Globus pallidus (tissue), 1 donor: ENCODE measurements at places on chromosomes 1 and 21.

DNA sequence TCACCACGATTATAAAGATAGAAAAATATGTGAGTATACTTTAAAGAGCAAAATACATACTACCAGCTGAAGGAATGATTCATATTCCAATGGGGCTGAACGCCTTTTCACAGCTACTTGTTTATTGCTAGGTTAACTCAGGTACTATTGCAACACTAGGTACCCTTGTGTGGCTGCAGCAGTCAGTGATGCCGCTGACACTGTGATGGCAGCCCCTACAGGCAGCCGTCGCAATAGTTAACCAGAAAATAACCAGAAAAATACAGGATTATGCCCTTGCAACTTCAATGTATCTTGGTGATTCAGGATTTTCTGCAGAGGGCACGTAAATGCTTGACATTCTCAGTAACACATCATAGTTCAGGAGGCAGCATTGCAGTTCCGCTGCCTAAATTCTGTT, 1.6 kb upstream of the MARK1 start:
- no peak for DNase-seq

DNA sequence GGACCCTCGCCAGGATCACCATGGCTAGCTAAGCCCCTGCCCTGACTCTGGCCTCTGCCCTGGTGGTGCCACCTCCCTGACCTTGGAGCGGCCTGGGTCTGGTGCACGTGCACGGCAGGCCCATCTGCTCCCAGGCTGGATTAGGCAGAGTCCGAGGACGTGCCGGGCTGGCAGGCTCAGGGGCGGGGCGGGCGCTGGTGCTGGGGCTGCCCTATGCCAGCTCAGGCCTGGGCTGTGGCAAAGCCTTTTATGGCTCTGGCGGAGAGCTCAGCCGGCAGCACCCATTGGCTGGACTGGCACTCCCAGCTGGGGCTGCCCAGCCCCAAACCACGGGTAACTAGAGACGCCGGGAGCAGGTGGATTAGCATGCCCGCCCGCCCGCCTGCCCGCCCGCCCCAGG, 17.1 kb upstream of the EDN2 start:
- DNase-seq = no peak

DNA sequence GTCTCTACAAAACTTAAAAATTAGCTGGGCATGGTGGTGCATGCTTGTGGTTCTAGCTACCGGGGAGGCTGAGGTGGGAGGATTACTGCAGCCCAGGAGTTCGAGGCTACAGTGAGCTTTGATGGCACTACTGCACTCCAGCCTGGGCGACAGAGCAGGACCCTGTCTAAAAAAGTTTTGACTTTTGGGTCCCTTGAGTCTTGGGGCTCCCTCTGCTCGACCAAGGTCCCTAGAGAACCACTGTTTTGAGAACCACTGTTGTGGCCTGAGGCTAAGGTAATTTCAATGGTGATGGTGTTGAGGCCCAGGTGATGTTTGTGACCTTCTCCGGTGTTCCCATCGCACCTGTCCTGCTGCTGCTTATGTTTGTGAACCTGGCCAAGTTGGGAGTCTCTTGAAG, 3.1 kb upstream of the CAMTA1 start:
- no peak for DNase-seq

- peak; percentile 39 for DNase-seq
These were observed 105.3 kb upstream of the SERBP1 start for GRCh38 chr1:67535474-67535873.

- no peak for DNase-seq
These were observed 63.4 kb downstream of the WDR64 start for GRCh38 chr1:241715435-241715834.

GRCh38 chr1:6028042-6028850, 17.4 kb upstream of the KCNAB2 start:
- peak; percentile 16 for DNase-seq

GRCh38 chr1:201215531-201216357, 25.1 kb downstream of the IGFN1 start:
- DNase-seq = no peak

- DNase-seq = no peak
These were observed 105.1 kb downstream of the ITSN1 start for GRCh38 chr21:33747420-33747819.

- no peak for DNase-seq
These were observed 213.1 kb downstream of the RERE start for GRCh38 chr1:8604041-8604945.

GRCh38 chr1:235767795-235768194, 98.9 kb downstream of the LYST start:
- no peak for DNase-seq

GRCh38 chr21:31526040-31526439, 133.5 kb upstream of the SOD1 start:
- DNase-seq = no peak

GRCh38 chr1:20726932-20727745, 5.4 kb downstream of the SH2D5 start:
- no peak for DNase-seq

GRCh38 chr1:201731142-201731541, 97.8 kb upstream of the IPO9 start:
- peak; percentile 84 for DNase-seq

DNA sequence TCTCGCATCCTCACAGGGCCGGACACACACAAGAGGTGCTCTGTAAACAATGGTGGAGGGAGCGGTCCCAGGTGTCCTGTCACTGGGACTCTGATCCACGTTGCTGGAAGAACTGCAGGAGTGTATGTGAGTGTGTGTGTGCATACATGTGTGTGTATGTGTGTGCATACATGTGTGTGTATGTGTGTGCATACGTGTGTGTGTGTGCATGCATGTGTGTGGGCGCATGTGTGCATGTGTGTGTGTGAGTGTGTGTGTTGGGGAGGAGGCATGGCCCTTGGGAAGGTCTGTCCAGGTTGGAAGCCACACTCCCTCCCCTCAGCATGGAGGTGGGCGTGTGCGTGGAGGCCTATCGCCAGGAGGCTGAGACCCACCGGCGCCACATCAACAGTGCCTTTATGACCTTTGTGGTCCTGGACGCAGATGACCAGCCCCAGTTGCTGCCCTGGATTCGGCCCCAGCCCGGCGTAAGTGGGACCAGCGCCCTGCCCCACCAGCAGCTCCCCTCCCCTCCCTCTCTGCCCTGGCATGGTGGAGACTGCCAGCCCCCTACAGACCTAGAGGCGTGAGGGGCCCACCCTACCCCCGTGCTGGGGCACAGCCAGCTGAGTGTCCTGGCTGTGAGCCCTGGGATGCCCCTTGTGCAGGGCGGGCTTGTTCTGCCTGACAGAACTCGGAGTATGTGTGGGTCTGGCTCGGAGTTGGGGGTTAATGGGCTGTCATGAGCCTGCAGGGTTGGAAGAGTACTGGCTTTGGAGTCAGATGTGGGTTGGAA, 22.2 kb downstream of the FAM151A start:
- no peak for DNase-seq

- no peak for DNase-seq
These were observed 387.6 kb downstream of the BRINP2 start for GRCh38 chr1:177558372-177558771.

DNA sequence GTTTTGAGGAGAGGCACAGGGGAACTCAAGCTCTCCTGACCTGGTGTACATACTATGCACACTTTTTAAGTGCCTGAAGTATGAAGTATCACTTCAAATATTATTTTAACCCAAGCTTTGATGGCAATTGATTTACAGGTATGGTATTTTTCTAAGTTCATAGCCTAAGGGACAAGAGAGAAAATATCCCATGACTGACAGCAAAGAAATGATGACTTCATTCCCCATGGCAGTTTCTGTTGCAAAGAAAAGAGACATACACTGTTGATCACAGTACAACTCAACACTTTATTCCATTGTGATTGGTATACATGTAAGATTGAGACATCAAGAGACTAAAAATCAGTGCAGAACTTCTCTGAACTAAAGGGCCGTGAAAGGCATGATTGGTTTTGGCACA, 41.8 kb upstream of the BCL10 start:
- no peak for DNase-seq

DNA sequence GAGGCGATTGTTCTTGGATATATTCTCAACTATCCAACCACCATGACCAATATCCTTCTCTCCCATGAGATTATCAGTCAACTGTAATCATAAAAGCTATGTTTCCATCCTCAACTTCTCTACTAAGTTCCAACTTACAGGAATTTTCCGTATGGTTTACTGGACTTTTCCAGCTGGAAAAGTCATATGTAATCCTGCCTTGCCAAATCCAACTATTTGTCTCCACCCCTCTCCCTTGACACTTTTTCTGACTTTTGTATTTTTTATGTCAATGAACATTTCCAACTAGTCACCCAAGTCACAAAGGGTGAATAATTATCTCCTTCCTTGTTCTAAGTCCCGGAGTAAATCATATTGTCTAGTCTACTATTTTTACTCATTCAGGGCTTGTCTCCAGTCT, 293.1 kb downstream of the USP25 start:
- DNase-seq = no peak

- DNase-seq = peak; percentile 42
These were observed 10.9 kb upstream of the CD101 start for GRCh38 chr1:116990612-116991151.

- DNase-seq = no peak
These were observed 184.5 kb upstream of the TMEM51 start for GRCh38 chr1:14969006-14969405.

GRCh38 chr1:247332215-247332622, 552 bp upstream of the ZNF496 start:
- DNase-seq = peak; percentile 29

DNA sequence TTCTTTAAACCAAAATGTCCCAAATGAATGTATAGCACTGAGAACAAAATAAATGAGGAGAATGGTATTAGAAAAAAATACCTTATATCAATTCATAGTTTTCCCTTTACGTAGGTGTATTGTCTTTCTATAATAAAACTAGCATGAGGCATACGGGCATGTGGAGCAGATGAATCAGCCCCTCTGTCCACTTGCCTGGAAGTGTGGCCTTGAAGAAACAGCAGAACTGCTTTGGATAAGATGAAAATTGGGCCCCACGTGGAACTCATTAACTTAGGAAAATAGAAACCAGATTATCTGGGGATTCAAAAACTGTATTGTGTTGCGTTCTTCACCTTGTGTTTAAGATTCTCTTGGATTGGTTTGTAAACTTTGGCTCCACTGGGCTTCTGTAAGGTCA, 356.8 kb upstream of the B3GALT2 start:
- no peak for DNase-seq

- no peak for DNase-seq
These were observed 105.3 kb upstream of the CLDN14 start for GRCh38 chr21:36584980-36585940.

- DNase-seq = no peak
These were observed 3.7 kb downstream of the SCMH1 start for GRCh38 chr1:41238311-41238988.

- DNase-seq = no peak
These were observed 2.2 kb downstream of the FAM89A start for GRCh38 chr1:231037585-231038517.

DNA sequence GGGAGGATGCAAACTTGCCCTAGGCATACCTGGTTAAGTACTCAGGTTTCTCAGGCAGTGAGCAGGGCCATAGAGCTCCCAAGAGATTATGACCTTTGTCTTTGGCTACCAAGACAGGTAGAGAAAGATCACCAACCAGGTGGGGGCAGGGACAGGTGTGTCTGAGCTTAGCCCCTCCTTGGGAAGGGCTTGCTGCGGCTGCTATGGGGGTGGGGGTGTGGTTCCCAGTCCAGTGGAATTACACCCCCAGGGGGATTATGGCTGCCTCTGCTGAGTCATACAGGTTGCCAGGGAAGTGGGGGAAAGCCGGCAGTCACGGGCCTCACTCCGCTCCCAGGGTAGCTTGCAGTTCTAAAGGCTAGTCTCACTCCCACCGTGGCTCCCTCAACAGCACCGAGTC, 65.2 kb upstream of the FAM163A start:
- no peak for DNase-seq

- no peak for DNase-seq
These were observed 31.9 kb downstream of the NGF start for GRCh38 chr1:115306146-115306545.

GRCh38 chr1:201456499-201457309, 12.3 kb downstream of the PHLDA3 start:
- DNase-seq = peak; percentile 54

GRCh38 chr1:210311726-210312493, 16.8 kb upstream of the HHAT start:
- DNase-seq = no peak

DNA sequence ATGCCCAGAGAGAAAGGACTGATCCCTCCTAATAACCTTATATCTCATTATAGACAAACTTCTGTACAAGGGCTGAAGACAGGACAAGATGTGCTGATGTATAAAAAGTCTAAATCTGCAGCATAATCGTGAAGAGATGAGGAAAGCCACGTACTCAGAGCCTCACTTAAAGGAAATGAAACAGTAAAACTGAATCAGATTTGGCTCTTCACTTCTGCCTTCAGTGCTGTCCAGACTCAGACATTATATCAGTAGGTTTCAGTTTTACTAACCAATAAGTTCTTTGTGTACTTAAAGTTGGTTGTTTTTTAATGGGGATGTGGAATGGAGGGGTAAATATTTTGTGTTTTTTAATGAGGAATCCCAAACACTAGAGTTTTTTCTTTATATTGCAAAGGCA, 45.3 kb upstream of the RGS1 start:
- DNase-seq = peak; percentile 49

DNA sequence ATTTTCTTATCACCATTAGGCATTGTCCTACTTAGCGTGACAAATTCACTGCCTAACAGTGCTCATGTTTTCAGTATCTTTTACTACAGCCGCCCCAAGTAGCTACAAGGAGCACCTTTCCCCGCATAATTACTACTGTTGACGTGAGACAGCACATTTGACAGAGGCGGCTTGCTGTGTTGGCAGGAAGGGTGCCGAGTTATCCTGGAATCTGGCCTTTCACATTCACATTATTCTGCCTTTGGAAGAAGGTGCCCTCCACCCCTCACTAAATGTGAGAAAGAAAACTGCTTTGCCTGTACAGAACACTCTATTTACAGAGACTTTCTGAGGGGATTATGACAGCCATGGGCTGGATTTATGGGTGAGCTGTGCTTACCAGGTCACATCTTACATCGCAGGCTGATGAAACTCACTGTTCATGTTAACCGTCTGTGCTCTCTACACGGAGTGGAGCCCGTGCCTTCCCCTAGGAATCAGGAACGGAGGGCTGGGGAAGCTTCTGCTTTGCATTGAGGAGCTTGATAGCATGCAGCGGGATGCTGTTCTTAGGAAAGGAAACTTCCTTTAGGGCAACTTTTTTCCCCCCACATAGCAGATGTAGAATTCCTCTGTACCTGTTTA, 148.0 kb upstream of the ZRANB2 start:
- no peak for DNase-seq

DNA sequence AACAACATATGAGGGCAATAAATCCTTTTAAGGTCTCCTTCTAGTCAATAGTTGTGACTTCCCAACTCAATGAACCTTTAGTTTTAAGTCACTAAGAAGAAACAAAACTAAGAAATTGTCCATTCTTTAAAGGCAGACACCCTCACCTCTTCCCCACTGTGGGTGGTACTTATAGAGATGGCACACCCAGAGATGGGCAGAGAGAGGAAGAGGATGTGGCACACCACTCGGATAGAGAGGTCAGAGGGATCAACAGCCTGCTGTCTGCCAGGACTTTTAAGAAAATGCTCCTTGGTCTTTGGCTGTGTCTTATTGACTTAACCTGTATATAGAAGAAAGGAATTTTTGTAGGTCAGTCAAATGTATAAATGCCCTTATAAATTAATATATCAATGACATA, 45.1 kb downstream of the FASLG start:
- DNase-seq = no peak

- DNase-seq = no peak
These were observed 828.2 kb downstream of the ADGRL2 start for GRCh38 chr1:82628887-82629286.

- DNase-seq = peak; percentile 82
These were observed 2.8 kb downstream of the SKI start for GRCh38 chr1:2230781-2231531.
